ENCODE measurements at places on chromosomes 16 and 17. TPM values are rescaled to one million over a fixed set of nuclear protein-coding genes. Genes with fewer than 3 reads are reported as not detected.

MRPL10 gene
- total RNA-seq: 72.4 TPM

DNAI2 gene
- total RNA-seq: 1.7 TPM

MT1G gene
- 5.8 TPM for total RNA-seq

SPN gene
- total RNA-seq: 109 TPM

TMEM256 gene
- 87.0 TPM for total RNA-seq

TSPOAP1 gene
- 22.7 TPM for total RNA-seq

CACNG1 gene
- total RNA-seq: not detected

TCAP gene
- 0.80 TPM for total RNA-seq

TRAPPC2L gene
- 71.5 TPM for total RNA-seq

TP53TG3C gene
- total RNA-seq: not detected

RHBDL1 gene
- 0.82 TPM for total RNA-seq

AOC3 gene
- 2.0 TPM for total RNA-seq

WRAP53 gene
- 20.2 TPM for total RNA-seq

TOM1L1 gene
- total RNA-seq: 2.6 TPM

ARHGAP44 gene
- total RNA-seq: not detected

HES7 gene
- 2.5 TPM for total RNA-seq

ACE gene
- total RNA-seq: 2.2 TPM

MT1E gene
- total RNA-seq: 4.4 TPM

TMEM238L gene
- not detected for total RNA-seq

ICAM2 gene
- 66.7 TPM for total RNA-seq

PPP1R27 gene
- not detected for total RNA-seq

TMC6 gene
- 157 TPM for total RNA-seq

PSMD11 gene
- total RNA-seq: 161 TPM

SPECC1 gene
- total RNA-seq: 15.4 TPM

CCDC144A gene
- total RNA-seq: 4.7 TPM

CNTROB gene
- 45.9 TPM for total RNA-seq

P3H4 gene
- 2.5 TPM for total RNA-seq

TM4SF5 gene
- total RNA-seq: not detected

LLGL2 gene
- 15.6 TPM for total RNA-seq

Data from activated CD4-positive, alpha-beta memory T cell treated with anti-CD3 and anti-CD28 coated beads for 36 hours (primary cell).